ENCODE measurements at places on chromosomes 6 and 20.

GRCh38 chr20:37741055-37741454, 47.2 kb downstream of the CTNNBL1 start:
- no peak for DNase-seq

DNA sequence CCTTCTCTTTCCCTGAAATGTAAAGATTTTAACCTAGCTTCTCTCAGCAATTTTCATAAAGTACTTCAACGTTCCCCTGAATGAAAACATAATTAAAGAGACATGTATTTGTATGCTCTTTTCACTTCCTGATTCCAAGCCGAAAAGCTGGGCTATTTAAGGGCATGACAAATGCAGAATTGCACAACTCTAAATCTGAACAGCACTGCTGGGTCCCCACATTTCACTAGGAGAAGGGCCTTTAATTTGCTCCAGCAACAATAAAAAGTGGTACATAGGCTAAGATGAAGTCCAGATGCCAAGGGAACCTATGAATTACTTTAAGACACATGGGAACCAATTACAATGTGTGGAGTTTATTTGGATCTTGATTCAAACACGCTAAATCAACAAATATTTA, 42.0 kb downstream of the IRAK1BP1 start:
- DNase-seq = no peak

GRCh38 chr6:126054258-126054702, 67.9 kb downstream of the TRMT11 start:
- no peak for DNase-seq

DNA sequence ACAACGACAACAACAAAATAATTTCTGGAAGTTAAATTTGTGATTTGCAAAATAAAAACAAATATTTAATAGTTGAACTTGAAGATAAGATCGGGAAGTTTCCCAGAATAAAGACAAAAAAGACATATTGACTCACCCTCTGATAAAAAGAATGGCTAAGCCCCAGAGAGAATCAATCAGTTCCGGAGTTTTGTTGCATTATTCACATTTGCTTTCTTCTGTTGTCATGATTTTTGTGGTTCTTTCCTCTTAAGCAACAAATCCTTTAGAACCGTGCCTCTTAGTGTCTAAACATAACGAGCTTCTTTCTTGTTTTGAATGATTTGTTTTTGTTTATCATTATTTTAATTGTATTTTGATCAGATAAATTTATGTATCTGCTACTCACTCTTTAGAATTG, 337.7 kb upstream of the PRND start:
- no peak for DNase-seq

- no peak for DNase-seq
Observed at GRCh38 chr20:15834857-15835256, 738.4 kb downstream of the KIF16B start.
